ENCODE measurements at places on chromosomes 16 and 17.

GRCh38 chr17:14298947-14299279 lies 2.0 kb upstream of the HS3ST3B1 start:
- DNase-seq = no peak

DNA sequence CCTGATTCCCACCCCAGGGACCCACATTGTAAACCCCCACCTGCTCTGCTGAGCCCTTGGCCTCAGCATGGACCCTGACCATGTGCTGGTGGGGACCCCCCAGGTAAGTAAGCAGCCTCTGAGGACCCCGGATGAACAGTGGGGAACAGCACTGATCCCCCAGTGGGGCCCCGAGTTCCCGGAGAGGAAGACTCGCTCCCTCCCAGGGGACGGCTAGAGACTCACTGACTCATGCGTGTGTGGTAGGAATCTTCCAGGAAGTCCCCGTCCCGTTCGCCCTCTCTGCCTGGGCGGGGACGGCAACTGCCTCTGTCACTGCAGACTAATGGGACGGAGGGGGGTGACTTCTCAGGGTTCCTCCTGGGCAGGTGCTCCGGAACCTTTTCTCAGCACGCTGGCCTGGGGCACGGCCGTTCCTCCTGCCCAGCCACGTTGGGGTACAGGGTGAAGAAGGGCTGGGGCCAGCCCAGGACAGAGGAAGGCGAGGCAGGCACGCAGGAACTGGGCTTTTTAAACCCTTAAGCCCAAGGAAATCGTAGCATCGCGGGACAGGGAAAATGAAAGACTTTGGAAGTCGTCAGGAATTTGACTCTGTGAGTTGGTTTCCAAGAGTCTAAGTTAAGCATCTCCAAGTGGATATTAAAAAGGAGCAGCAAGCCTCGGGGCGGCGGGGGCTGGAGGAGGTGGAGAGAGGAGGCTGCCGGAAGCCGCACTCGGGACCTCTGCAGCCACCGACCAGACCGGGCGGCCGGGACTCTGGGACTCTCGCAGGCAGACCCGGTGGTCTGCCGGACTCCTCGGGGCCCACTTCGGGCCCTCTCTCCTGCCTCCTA lies 178.7 kb downstream of the SEC14L1 start:
- DNase-seq = peak; percentile 63

DNA sequence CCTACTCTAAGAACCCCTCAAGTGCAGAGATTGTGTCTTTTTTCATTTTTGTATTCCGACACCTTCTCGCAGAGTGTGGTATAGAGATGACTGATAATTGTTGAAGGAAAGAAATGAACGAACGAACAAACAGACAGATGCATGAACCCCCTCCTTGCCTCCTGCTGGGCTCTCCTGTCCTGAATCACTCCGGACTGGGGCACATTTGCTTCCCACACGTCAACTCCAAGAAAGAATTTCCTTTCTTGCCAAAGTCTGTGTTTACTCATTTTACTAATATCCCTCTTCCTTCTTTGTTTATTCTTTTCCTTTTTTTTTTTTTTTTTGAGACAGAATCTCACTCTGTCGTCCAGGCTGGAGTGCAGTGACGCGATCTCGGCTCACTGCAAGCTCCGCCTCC lies 37.5 kb upstream of the BHLHA9 start:
- no peak for DNase-seq

- DNase-seq = no peak
These were observed 11.0 kb downstream of the SNN start for GRCh38 chr16:11679250-11679649.

- no peak for DNase-seq
These were observed 51.7 kb downstream of the PLXDC1 start for GRCh38 chr17:39099663-39100286.

- DNase-seq = no peak
These were observed at the start of gene CHD9NB for GRCh38 chr16:53052519-53053501. CHD9NB (minus strand) TSS chr16:53052897; CDS start chr16:53044158, 8,739 bp downstream.

- DNase-seq = no peak
These were observed 193.5 kb downstream of the WWOX start for GRCh38 chr16:78292844-78293380.
